GM23338 (cell line): ENCODE measurements at places on chromosomes 11 and 22.

- H3K36me3 ChIP-seq = no peaks in the 10 kb centered on the region
- no peak overlapping the region for H3K27ac ChIP-seq
- H3K4me1 ChIP-seq = peaks cover 21% of the 10 kb centered on the region; the same call in 1 of the 2 replicates
- no peaks in the 10 kb centered on the region for H3K27me3 ChIP-seq
- DNase-seq = no peak
Observed at GRCh38 chr22:47089796-47090460, 327.5 kb downstream of the TBC1D22A start.

- H3K4me3 ChIP-seq = no peak overlapping the region
- H3K27me3 ChIP-seq = peaks cover 4% of the 10 kb centered on the region; the same call in 1 of the 2 replicates
- DNase-seq = no peak
- 0 out of 2 replicates have a peak, but pooled peaks cover 3% of the 10 kb centered on the region for H3K36me3 ChIP-seq
- H3K27ac ChIP-seq = no peak overlapping the region
- H3K4me1 ChIP-seq = no peaks in the 10 kb centered on the region; the same call in 1 of the 2 replicates
Observed at GRCh38 chr22:48483764-48484528, 1343.7 kb downstream of the BRD1 start.

DNA sequence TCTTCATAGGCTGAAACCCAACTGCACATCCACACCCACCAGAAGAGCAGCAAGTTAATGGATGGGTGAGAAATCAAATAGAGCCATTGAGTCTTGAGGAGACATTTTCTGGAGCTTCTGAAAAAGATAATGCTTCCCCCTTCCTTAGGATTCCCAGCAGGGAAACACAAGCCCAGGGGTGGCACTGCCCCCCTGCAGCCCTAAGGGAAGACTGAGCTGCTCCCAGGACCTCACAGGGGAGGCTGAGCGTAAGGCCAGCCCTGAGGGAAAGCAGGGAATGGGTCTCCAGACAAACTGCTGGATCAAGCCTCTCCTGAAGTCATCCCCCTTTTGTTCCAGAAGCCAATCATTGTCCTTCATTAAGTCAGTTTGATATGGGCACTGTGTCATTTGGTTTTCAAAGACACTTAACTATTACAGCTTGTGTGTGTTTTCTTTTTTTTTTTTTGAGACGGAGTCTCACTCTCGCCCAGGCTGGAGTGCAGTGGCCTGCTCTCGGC lies 15.1 kb downstream of the LTO1 start:
- H3K4me3 ChIP-seq = no peak overlapping the region
- H3K36me3 ChIP-seq = no peaks in the 10 kb centered on the region
- DNase-seq = no peak
- H3K27ac ChIP-seq = no peak overlapping the region
- peaks cover 18% of the 10 kb centered on the region for H3K4me1 ChIP-seq

DNA sequence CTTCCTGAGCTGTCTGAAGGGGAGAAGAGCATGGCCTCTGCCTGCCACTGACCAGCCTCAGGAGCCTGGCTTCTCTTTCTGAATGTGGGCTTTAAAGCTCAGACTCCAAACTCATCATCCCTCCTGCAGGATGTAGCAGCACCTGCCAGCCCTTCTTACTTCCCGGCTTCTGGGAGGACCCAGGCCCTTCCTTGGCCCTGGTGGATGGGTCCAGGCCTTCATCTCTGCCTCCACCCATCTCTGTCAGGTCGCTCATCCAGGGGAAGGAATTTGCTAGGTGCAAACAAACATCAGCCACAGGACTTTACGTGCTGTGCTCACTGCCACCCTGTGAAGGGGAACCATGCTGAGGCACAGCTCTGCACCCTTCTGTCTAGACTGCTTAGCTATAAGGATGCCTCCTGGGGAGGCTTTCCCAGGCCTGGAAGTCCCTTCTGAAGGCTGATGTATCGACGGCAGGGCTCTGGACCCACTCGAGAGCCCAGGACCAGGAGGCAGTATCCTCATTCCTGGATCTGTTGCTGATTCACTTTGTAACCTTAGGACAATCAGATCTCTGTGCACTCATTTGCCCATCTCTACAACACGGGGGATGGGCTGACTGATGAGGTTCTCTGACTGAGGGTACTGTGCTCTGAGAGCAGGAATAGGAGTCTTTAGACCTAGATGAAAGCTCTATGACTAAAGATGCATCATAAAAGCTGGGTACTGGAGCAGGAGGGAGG lies 30.9 kb downstream of the USP35 start:
- H3K27me3 ChIP-seq = no peaks in the 10 kb centered on the region
- no peaks in the 10 kb centered on the region for H3K36me3 ChIP-seq
- no peak overlapping the region for H3K27ac ChIP-seq
- no peaks in the 10 kb centered on the region for H3K4me1 ChIP-seq
- H3K4me3 ChIP-seq = no peak overlapping the region

GRCh38 chr22:27790376-27791158 lies 11.0 kb downstream of the MN1 start:
- H3K4me1 ChIP-seq = peaks cover 65% of the 10 kb centered on the region
- peak overlapping the region; percentile 41; the same call in 1 of the 2 replicates for H3K4me3 ChIP-seq
- no peak overlapping the region for H3K27ac ChIP-seq
- DNase-seq = peak; percentile 69
- no peaks in the 10 kb centered on the region for H3K36me3 ChIP-seq

- H3K27me3 ChIP-seq = no peaks in the 10 kb centered on the region
- H3K4me1 ChIP-seq = no peaks in the 10 kb centered on the region
- DNase-seq = no peak
Observed at GRCh38 chr11:16099343-16099900, 256.9 kb downstream of the SOX6 start.
